ENCODE measurements at places on chromosomes 1 and 21. TPM values are rescaled to one million over a fixed set of nuclear protein-coding genes. Genes with fewer than 3 reads are reported as not detected.

Gene NDUFS5
- total RNA-seq, result 200 TPM

Gene SEC16B
- 0.83 TPM for total RNA-seq

Gene POU3F1
- total RNA-seq, result 0.17 TPM

- DNase-seq, result no peak
These were observed 633.2 kb upstream of the NEGR1 start for GRCh38 chr1:72915581-72915980.

GRCh38 chr21:36459098-36459497, 20.8 kb downstream of the CLDN14 start:
- no peak for DNase-seq

Gene S100A7A
- not detected for total RNA-seq
